ENCODE measurements at places on chromosomes 6 and 20.
A peak's percentile ranks its signal among the peaks of the same experiment; 100 is the strongest.

- no peak for DNase-seq
Observed at GRCh38 chr6:14625173-14625895, 507.8 kb downstream of the CD83 start.

DNA sequence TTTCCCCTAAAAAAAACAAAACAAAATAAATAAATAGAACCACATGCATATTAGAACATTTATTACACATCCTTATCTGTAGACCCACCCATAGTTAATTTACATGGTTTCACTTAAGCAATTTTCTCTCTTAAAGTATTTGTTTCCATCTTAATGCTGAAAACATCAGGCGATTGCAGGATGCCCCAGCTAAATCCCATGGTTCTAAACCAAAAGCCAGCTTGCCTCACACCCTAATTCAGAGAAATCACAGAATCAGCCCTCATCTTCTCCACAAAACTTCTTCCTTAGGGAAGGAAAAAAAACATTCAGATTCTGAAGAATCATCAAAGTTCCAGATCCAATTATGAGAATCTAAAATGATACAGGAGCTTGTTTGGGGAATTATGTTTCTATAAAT, 67.6 kb upstream of the MTHFD1L start:
- no peak for DNase-seq

DNA sequence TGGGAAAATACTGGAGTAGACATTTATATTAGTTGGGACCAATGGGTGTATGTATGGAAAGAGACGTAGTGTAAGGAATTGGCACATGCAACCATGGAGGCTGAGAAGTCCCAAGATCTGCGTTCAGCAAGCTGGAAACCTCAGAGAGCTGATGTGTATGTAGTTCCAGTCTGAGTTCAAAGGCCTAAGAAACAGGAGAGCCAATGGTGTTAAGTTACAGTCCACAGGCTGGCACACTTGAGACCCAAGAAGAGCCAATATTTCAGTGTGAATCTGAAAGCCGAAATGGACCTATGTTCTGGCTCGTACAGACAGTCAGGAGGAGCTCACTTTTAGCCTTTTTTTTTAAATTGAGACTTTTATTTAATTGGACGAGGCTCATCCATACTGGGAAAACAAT, 244.2 kb downstream of the CDKAL1 start:
- DNase-seq = no peak

- peak; percentile 44 for DNase-seq
Observed at GRCh38 chr6:52102405-52102804, 15.0 kb upstream of the PKHD1 start.

DNA sequence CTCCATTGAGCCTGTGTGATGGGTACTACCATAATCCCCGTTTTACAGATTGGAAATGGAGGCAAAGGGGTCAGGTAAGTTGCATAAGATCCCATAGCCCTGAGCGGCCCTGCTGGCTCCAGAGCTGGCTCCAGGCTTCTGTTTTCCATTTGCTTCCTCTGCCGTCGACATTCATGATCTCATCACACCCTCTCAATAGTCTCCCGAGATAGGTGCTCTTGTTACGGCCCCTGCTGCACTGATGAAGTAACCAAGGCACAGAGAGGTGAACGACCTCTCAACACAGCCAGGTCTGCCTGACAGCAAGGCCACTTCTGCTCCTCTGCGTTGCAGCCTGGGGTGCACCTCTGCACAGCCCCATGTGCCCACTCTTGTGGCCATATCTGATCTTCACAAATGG, 16.9 kb downstream of the CDH22 start:
- no peak for DNase-seq

- no peak for DNase-seq
Observed at GRCh38 chr20:13147071-13147963, 73.8 kb upstream of the ISM1 start.
